GM12878 (cell line): ENCODE measurements at places on chromosomes 3 and 15. TPM values are rescaled to one million over a fixed set of nuclear protein-coding genes. Genes with fewer than 3 reads are reported as not detected.

DNA sequence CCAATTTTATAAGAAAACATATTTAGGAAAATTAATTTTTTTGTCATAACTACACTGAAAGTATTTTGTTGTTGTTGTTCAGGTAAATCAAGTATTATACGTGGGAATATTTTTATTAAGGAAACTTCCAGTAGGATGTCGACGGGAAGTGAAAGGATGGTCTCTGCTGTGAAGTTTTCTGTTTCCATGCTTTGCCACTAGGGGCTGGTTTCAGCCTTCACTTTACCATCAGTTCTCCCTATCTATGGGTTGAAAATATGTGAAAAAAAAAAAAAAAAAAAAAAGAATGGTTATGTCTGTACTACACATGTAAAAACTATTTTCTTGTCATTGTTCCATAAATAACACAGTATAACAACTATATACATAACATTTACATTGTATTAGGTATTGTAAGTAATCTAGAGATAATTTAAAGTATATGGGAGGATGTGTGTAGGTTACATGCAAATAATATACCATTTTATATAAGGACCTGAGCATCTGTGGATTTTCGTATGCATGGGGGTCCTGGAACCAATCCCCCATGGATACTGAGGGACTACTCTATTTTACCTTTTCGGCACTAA, 136.7 kb downstream of the SMAD6 start:
- DNase-seq: no peak

GRCh38 chr15:41476416-41477048, 17.1 kb upstream of the ITPKA start:
- DNase-seq: no peak

DNA sequence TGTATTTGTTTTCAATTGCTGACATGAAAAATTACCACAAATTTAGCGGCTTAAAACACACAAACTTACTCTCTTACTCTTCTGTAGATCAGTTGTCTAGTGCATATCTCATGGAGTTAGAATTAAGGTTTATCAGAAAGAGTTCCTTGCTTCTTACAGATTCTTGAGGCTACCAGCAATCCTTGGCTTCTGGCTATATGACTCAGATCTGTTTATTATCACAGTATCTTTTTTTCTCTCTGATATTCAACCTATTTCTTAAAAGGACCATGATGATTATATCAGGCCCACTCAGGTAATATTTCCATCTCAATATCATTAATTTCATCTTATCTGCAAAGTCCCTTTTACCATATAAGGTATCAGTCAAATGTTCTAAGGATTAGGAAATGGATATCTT, 263.5 kb upstream of the BCHE start:
- DNase-seq: no peak

Gene FBXO40
- not detected in 2 replicates for total RNA-seq

DNA sequence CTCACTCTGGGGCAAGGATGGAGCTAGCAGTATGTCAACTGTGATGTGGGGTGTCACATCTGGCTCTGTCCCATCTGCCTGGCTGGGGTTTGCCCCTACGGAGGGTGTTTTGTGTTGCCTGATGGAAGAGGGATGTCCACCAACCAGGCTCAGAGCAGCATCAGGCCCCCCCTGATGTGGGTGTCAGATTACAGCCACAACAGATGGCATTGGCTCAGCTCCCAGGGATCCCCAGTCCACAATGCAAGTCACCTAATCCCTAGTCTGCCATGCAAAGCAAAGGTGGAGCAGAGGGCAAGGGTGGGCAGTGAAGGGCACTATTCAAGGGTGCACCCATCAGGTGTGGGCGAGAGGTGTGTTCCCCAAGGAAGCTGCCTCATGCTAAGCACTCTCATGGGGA, 48.9 kb upstream of the AMOTL2 start:
- DNase-seq: no peak

DNA sequence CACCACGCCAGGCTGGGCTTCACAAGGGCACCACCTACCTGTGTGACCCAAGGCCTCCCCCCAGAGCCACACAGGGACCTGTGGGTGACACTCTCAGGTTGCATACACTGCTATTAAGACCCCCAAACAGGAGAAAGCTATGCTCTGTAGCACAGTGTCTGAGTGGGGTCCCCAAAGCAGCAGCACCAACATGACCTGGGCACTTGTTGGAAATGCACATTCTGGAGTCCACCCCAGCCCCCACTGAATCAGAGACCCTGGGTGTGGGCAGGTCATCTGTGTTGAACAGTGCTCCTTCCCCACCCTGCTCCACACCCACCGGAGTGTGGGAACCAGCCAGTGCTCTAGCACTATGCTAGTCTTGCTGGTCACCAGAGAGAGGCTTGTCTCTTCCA, 76.1 kb downstream of the ADAMTS17 start:
- no peak for DNase-seq

GRCh38 chr3:132593241-132593946, 3.7 kb upstream of the ACKR4 start:
- no peak for DNase-seq

DNA sequence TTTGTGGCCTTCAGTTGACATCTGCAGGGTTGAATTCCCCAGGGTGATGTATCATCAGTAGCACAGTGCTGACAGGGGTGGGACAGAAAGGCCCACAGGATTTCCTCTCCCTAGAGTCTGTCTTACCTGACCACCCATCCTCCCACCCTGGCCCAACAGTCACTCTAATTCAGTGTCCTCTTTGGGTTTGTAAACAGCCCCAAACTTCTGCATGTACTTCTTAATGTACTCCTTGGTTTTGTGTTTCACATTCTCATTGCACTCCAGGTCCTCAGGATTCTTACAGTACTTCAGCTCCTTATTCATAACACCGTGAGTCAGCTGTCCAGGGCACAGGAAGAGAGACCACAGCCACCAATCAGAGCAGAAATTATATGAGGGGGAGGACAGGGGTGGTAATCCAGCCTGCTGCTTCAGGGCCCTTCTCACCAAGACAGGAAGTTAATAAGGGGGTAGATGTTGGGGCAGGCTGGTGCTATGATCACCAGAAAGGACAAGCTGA, 37.5 kb downstream of the NBEAL2 start:
- peak; percentile 40 for DNase-seq

- DNase-seq: no peak
Observed at GRCh38 chr3:113232342-113232741, 21.0 kb downstream of the BOC start.

DNA sequence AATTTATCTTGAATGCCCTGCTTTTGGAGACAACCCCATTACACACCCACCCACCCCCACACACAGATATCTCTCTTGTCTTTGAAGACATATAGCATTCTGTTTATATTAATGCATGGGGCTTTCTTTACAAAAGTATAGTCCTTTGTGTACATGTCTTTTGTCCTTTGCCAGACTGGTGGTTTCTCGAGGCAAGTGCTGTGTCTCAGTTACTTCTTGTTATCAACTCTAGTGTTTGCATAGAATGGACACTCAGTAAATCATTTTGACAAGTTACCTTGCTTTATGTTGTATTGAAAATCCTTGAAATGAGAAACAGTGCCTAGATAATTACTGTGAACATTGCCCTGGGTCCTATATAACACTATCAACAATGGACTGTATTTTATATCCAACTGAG, 33.9 kb downstream of the KBTBD8 start:
- no peak for DNase-seq
